Central memory CD4-positive, alpha-beta T cell (primary cell): ENCODE measurements at places on chromosomes 6 and 20.
A peak's percentile ranks its signal among the peaks of the same experiment; 100 is the strongest.

- peak; percentile 70 for DNase-seq
Measured at GRCh38 chr20:43722153-43722505, 4.7 kb downstream of the GTSF1L start.

DNA sequence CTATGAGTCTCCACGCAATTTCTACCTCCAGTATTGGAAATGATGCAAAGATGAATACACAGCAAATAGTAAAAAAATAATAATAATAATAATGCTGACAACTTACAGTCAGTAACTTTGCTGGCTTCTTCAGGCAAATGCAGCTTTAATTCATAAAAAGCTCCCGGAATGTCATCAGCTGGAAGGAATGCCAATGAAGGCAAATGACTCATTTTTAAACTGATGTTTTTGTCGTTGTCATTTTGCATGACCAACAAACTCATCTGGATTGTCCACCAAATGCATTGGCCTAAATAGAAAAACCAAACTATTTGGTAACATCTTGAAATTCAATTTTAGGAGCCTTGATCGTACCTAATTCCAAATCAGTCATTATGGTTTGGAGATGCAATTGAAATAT, 217.1 kb downstream of the ALDH8A1 start:
- no peak for DNase-seq

DNA sequence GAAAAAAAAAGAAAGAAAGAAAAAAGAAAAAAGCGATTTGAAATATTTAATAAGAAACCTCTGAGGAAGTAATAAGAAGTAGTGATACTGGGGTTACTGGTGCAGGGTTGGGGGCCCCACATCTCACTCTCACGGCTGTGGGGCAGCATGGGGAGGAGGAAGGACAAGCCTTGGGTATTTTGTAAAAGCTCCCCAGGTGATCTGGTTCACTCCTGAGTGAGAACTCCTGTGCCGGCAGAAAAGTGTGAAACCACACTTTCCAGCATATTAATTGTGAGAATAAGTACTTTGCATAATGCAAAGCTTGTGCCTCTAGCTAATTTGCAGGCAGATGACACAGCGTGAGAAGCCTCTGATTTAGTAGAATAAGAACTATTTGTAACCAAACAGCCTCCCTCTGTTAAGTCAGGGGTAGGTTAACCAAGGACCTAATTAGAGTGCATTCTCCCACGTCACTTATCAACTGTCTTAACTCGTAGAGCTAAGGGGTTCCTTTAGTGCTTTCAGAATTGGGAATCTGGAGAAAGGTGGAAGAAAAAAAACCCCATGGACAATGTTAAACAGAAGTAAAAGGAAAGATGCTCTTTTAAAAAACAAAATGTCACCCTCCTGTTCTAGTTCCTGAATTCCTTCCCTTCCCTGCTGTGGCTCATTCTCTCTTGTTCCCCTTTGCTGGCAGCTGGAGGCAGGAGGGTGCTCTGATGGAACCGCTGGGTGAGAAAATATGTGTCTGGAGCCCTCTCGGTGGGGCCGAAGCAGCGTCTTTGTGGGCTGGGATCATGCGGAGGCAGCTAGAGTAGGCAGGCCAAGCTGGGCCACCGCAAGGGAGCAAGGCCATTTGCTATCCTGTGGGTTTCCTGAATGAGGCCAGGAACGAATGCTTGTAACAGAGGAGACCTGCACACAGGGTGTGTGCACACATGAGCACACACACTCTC, 108.7 kb downstream of the FYN start:
- DNase-seq: peak; percentile 69

- no peak for DNase-seq
Measured at GRCh38 chr6:5499644-5500306, 238.5 kb downstream of the FARS2 start.

DNA sequence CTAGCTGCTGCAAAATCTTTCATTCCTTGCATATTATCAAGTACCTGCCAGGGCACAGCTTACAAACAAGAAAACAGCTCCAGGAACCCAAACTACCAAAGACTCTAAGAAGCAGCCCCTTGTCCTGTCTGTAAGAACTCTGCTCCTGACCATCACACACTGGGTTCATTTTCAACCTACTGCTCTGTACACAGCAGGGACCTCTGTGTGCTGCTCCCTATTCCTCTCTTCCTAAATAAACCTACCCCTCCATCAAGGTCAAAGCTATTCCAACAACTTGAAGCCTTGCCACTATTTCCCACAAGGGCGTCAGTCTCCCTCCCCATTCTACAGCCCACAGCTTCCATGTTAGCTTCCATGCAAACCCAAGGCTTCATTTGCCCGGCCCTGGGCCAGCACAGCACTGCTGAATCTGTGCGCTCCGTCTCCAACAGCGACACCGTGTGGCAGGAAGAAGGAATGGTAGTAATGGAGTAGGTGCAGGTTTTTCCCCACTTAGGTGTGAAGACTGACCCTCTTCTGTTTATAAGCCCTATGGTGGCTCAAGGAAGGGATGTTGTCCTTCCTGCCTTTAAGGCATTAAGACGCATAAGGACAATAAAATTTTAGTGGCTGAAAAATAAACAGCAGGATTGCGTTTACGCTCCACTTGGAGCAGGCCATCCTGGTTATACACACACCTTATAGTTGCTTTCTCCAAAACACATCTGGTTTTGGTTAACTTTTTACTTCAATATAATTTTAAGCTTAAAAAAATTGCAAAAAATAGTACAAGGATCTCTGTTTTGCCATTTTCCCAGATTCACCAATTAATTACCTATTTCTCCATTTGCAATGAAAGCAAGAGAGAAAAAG, 115.2 kb upstream of the NXT1 start:
- no peak for DNase-seq

DNA sequence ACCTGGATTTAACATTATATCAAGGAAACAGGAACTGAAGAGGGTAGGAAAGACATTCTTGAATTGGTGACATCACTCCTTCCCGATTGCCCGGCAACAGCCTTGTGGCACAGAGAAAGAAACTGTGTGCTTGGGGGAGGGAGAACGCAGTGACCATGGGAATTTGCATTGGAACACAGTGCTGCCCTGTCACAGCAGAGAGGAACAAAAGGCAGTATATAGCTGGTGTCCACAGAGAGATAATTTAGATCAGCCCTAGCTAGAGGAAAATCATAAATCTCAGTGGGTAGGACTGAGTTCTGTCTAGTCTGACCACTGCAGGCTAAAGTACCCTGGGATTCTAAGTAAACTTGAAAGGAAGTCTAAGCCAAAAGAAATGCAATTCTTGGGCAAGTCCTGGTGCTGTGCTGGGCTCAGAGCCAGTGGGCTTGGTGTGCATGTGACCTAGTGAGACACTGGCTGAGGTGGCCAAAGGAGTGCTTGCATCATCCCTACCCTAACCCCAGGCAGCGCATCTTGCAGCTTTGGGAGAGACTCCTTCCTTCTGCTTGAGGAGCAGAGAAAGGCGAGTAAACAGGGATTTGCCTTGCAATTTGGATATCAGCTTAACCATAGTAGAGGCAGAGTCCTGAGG, 697.6 kb downstream of the HACE1 start:
- no peak for DNase-seq

DNA sequence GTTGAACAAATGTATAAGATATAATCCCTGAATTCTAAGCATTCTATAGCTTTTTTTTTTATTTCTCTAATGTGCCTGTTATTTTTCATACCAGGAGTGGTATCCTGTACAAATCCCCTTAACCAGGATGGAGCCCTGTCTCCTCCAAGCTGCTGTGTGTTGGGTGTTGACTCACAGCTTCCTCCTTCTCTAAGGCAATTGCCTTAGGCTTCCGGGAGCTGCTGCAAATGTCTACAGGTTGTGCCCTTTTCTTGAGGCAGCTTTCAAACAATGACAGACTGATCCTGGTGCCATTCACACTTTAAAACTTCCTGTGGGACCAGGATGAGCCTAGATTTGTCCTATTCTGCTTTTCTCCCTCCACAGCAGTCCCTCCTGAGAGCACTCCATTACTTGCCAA, 173.2 kb downstream of the BTBD3 start:
- no peak for DNase-seq

DNA sequence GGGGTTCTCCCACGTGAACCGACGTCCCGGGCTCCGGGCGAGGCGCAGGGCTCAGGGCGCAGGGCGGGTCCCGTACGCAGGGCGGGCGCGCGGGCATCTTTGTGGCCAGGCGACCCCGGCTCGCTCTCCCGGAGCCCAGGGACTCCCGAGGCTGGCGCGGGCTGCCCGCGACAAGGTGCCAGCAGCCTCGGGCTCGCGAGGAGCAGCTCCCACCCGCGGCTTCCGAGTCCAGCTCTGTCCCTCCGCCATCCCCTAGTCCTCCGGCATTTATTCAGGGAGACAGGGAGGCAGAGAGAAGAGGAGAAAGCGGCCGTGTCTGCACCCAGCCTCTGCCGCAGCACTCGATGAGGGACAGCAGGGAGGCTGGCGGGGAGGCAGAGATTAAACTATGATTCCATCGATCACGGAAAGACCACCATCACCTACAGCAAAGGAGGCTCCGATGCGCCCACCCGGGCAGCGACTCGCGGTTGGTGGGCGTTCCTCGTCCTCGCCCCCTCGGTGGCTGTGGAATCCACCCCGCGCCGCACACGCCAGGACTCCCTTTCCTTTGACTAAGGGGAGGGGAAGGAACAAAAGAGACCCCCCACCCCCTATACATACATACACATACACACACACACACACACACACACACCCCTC, 1.1 kb downstream of the RGS17 start:
- no peak for DNase-seq

GRCh38 chr6:25157183-25157582, 122.0 kb upstream of the CARMIL1 start:
- no peak for DNase-seq

DNA sequence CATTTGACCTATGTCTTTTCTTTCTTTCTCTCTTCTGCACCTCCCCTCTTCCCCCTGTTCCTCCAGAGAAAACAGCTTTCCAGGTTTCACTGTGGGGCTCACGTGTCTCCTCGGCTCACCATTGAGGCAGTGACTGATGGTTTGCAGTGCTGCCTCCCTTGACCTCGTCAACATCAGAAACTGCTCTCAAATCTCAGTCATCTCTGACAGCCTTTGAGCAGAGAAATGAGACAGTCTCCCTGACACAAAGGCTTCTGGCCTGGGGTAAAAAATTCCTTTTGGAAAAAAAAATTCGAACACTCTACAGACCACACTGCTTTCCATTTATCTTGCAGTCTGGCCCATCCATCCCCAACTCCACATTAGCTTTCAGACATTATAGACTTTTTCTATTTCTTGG, 450.0 kb downstream of the TFAP2B start:
- DNase-seq: no peak

DNA sequence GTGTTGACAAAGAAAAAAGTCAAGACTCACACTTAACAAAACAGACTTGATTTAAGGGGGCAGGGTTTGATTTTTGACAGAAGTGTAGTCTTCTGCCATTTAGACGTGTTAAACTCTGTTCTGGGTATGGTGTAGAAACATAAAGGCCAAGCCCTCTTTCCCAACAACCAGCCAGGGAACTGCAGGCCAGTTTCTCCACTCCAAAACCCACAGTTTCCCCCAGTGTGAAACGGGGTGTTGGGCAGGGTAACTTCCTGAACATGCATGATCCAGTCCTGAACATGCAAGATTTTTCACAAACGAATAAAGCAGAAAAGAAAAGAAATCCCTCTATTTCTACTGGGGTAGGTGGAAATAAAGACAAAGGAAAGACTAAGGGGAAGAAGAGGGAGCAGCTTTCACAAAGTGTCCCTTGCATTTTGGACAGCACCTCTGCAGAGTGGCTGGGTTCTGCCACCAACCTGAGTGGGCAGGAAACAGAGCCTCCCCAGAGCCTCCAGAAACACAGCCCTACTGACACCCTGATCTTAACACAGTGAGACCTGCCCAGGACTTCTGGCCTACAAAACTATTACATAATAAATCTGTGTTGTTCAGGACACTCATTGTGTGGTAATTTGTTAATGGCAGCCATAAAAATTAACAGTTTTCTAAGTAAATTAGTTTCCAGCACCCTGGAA, 7.5 kb downstream of the APMAP start:
- DNase-seq: no peak

- no peak for DNase-seq
Measured at GRCh38 chr6:39804466-39805065, 12.4 kb downstream of the DAAM2 start.

DNA sequence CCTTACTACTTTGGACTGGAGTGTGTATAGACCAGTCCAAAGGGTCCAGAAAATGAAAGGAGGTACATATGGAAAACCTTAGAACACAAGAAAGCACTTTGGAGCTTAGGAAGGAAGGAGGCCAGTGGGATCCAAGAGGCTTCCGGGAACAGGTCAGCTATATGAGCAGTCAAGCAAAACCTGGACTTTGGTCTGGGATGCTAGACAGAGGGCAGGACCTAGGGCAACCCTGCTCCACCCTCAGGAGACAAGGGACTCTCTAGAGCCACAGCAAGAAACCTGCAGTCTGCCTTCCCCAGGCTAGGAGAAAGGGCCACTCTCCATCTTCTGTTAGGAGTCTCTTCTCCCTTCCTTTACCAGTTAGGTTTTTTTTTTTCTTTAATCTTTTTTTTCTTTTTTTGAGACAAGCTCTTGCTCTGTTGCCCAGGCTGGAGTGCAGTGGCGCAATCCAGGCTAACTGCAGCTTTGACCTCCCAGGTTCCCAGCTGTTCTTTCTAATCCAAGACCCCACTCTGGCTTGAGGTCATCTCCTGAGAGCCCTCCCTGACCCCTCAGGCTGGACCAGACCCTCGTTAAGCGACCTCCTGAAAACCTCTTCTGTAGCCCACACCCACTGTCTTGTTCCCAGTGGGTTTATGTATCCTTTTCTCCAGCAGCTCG, 4.6 kb downstream of the KCNK5 start:
- DNase-seq: no peak

- no peak for DNase-seq
Measured at GRCh38 chr6:113805173-113805790, 51.9 kb upstream of the MARCKS start.
